ENCODE measurements at places on chromosomes 11 and 22.

DNA sequence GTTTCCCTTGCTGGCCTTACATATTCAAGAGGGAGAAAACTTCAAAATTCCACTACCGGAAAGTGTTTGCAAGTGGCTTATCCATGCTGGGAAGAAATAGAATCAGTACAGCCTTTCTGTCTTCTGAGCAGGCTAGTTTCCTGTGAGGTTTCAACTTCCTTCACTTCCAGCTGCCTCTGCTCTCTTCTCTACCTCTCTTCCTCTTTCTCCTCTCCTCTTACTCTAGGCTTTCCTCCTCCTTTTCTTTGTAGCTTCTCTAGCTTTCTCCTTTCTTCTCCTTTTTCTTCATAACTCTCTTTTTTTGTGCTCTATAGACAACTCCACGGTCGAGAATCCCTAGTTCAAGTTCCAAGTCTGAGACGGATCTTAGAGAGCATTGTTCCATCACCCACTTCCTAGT, 421.8 kb downstream of the ETS1 start:
- no peak for DNase-seq

- DNase-seq: no peak
Observed at GRCh38 chr11:76173663-76174062, 32.6 kb downstream of the WNT11 start.

- DNase-seq: no peak
Observed at GRCh38 chr22:42972649-42973535, 42.1 kb downstream of the PACSIN2 start.

DNA sequence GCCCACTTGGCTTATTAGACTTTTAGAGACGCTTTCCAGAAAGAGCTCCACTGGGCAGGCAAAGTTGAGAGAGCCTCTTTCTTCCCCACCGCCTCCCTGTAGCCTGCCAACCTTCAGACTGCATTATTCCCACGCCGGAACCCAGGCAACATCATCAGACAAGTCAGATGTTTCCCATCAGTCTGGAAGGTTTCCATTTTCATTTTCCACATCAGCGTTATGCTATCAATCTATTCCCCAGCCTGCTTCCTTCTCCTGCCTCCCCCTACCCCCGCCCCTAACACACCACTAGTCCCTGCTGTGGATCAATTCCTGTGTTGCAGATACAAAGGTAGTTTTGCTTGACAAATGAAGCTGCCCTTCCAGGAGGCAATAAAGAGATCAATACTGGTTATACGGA, 184.8 kb downstream of the DSCAML1 start:
- DNase-seq: no peak

GRCh38 chr11:96015906-96016565, 92.1 kb upstream of the MTMR2 start:
- no peak for DNase-seq

DNA sequence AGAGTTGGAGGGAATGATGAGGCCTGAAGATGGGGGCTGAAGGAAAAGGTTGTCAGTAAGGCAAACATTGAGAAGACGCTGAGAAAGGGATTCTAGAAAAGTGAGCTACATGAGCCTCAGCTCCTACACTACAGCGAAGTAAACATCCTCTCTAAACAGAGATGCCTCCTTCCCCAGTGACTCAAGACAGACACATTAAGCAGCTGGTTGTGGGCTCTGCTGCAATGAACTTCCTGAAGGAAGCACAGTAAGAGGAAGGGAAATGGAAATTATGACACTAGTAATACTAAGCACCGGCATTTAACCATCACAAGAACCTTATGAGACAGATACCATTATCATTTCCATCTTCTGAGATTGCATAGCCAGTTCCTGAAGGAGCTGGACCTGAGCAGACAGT, 190.5 kb downstream of the C11orf87 start:
- DNase-seq: no peak

GRCh38 chr11:128116885-128117284, 470.5 kb downstream of the ETS1 start:
- no peak for DNase-seq

GRCh38 chr11:34192481-34193401, 87.3 kb downstream of the NAT10 start:
- DNase-seq: no peak

DNA sequence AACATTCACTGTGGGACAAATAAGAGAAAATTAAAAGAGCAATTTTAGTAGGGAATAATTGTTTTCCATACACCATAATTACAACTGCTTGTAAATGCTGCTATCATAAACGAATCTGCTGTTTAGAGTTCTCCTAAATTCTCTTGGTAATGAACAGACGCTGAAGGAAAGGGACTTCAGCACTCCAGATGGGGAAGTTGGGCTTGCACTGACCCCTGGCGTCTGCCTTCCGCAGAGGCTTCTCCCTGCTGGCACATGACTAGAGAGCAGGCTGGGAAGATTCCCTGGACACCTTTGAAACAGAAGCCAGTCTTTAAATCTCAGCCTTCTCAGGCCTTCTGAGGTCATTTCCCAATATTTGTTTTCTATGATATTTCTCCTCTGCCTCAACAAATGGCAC, 84.1 kb downstream of the NXPE2 start:
- no peak for DNase-seq

DNA sequence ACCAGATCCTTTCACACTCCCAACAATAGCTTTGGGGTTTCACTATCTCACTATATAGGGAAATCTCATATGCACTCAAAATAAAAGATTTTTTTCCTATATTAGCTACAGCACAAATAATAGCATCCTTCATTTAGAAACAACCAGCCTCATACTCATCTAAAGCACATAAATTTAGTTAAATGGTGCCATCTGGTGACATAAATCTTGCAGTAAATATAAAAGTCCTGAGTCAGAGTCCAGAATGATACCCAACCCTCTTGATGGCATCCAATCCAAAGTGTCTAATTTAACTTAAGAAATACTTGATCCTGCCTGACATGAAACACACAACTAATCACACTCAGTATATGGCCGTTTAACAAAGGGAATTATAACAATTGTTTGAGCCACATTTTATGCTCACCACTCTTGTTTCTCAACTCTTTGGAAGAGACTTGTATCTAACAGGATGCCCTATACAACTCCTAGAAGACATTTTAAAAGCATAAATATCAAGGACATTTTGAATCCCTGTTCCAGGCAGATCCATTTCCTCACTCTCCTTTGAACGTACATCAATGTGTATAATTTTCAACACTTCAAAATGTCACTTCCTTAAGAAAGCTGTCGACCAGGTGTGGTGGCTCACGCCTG, 36.2 kb downstream of the DLG2 start:
- no peak for DNase-seq

- DNase-seq: no peak
Observed at GRCh38 chr22:24796860-24797259, 9.2 kb upstream of the SGSM1 start.

GRCh38 chr22:19871845-19872778, 17.4 kb upstream of the GNB1L start:
- DNase-seq: no peak

- no peak for DNase-seq
Observed at GRCh38 chr22:42856179-42856864, 751 bp downstream of the ARFGAP3 start.

DNA sequence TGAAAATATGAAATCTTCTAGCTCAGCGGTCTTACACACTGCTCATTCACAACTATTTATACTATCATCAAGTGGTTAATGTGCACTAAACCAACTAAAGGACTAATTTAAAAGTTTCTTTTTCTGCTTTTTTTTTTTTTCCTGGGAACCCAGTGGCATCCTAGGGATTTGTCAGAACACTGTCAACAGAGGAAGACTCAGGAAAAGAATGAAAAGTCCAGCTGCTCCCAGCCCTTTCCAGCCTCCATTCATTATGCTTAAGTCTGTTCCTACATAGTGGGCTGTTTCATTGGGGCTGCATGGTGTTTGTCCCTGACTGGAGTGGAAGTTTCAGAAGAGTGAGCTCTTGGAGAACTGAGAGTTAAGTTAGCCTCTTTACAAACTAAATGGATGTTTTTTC, 391.1 kb downstream of the AASDHPPT start:
- no peak for DNase-seq

DNA sequence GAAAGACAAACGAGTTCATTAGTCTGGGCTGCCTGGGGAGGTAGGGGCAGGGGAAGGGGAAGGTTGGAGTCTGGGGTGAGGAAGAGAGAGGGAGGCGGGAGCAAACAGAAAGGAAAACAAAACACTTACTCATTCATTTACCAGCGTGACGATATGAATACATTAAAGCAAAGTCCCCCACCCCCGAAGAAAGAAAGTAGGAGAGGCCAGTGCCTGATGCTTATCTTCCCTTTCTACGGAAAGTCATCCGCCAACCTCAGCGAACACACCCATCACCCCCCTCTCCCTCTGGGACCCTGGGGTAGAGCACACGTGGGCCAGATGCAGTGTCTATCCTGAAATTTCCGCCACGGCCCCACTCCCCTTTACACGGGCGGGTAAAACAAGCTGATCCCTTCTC, 13.7 kb downstream of the ABCC8 start:
- no peak for DNase-seq

GRCh38 chr22:36562261-36562835, 33.4 kb upstream of the EIF3D start:
- DNase-seq: no peak

- no peak for DNase-seq
Observed at GRCh38 chr11:24748261-24748660, 251.4 kb downstream of the LUZP2 start.

GRCh38 chr11:129443276-129443675, 67.6 kb downstream of the BARX2 start:
- no peak for DNase-seq

- no peak for DNase-seq
Observed at GRCh38 chr22:36828815-36829214, 12.0 kb upstream of the PVALB start.

- DNase-seq: no peak
Observed at GRCh38 chr11:15035283-15035682, 38.1 kb upstream of the CALCB start.

DNA sequence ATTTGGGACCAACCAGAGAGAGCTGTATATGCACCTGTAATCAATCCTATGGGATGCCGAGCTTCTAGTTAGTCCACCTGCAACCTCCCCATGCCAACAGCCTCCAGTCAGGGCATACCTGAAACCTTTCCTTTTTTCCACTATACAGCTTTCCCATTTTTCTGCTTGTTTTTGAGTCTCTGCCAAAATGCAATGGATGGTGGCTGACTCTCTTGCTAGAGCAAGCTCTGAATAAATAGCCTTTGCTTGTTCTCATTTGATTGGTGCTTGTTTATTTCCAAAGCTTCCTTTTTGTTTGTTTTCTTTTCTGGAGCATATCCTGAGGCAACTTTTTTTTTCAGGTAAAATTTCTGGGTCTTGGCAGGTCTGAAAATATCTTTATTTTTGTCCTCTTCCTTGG, 58.0 kb upstream of the PLET1 start:
- no peak for DNase-seq

GRCh38 chr11:35598254-35599125, 19.8 kb upstream of the FJX1 start:
- no peak for DNase-seq

- no peak for DNase-seq
Observed at GRCh38 chr22:46579751-46580449, 40.3 kb upstream of the GRAMD4 start.

GRCh38 chr22:45398214-45398613, 15.2 kb downstream of the SMC1B start:
- no peak for DNase-seq

DNA sequence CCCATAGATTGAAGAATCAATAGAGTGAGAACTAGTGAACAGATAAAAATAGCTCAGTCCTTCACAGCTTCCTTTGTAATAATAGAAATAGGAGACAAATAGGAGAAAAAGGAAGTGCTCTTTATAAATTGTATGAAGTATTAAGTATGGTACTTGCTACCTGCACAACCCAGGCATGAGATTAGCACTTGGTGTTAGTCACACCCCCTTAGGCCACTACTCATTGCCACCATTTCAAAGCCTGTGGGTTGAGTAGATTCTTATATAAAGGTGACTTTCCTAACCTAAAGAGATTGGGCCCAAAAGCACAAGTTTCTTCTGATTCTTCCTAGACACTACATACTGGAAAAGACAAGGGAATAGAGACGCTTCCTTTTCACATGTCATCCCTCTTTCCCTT, 37.7 kb upstream of the ADORA2A start:
- no peak for DNase-seq

All from stimulated activated CD4-positive, alpha-beta T cell treated with anti-CD3 and anti-CD28 coated beads, Interleukin-1b, Interleukin-23, amount 100 ng/mL, for 1 hour (primary cell).